Hippocampal formation (tissue), 2 donors: ENCODE measurements at places on chromosomes 3 and 15.

DNA sequence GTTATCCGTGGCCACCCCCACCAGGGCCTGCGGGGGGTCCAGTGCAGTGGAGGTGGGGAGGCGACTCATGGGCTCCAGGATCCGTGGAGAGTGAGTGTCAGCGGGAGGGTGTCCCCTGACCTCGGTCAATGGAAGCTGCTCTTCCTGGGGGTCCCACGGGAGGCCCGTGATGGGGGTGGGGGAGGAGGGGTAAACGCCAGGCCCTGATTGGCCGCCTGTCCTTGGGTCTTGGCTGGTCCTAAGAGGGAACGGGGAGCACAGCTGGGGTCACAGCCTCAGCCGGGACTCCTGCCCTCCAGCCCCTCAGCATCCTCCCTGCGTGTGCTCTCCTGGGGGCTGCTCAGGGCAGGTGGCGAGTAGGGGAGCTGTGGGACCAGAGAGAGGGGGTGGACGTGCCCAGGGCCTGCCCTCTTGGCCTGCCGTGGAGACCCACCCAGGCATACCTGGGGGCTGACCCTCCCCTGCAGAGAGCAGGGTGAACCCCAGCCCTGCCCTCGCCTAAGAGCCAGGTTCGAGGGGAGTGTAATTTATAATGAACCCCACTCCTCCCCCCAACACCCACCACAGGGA lies 184.6 kb downstream of the GOLGA6L6 start:
- DNase-seq = no peak

DNA sequence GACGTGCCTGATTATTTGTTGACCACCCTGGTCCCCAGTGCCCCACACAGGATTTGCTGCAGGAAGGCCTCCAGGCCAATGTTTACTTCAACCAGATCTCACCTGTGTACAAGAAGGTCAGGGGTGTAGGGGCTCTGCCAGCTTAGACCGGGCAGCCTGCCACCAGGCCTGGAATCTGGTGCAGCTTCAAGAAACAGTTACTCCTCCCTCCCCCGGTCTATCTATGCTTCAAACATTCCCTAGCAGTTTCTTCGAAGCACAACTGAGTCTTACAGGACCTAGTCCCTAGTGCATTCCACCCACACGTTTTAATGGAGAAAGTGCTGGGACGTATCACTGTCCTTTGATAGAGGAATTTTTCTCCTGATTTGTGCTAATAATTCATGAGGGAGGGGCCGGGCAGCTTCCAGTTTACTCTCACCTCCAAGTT lies 8.0 kb downstream of the SH3BP5 start:
- no peak for DNase-seq

DNA sequence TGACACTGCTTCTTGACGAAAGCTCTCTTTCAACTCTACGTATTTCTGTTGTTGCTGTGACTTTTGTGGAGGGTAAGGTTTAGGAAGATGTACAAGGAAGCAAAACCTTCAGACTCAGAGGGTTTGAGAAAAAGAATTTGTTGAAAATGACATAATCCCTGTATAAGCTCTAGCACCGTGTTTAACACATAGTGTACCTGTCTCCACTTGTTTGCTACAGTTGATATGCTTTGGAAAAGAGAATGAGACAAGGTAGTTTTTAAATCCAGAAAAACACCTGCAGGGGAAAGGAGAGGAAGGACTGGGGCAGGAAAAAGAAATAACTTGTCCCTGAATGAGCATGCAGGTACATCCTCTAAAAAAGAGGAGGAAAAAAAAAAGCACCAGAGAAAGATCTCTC lies 29.6 kb upstream of the CP start:
- no peak for DNase-seq

DNA sequence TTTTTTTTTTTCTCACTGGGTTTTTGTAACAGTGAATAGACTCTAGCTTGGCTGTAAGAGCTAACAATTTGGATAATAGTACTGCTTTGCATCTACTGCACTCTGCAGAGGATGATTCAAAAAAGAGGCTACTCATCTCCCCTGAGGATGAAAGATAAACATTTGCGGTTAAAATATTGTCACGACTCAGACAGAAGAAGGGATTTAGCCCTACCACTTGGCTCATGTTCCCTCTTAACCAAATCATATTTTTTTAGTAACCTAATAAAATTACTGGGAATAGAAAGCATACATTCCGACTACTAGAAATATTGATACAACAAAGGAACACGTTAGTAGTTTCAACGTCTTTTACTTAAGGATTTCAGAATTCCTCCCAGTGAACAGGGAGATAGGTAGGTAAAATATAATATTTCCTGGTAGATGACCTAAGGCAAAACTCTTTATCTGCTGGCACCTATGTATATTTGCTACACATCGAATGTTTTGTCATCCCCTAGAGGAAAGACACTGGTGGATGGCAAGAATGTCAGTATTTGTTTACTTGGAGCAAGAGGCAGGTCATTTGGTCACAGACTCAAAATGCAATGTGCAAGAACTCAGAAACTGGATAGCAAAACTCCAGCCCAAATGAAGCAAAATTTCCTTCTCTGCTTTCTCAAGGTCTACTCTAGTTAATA lies 110.8 kb downstream of the GREM1 start:
- no peak for DNase-seq

- no peak for DNase-seq
Observed at GRCh38 chr3:73622091-73622805, 2.5 kb downstream of the PDZRN3 start.

DNA sequence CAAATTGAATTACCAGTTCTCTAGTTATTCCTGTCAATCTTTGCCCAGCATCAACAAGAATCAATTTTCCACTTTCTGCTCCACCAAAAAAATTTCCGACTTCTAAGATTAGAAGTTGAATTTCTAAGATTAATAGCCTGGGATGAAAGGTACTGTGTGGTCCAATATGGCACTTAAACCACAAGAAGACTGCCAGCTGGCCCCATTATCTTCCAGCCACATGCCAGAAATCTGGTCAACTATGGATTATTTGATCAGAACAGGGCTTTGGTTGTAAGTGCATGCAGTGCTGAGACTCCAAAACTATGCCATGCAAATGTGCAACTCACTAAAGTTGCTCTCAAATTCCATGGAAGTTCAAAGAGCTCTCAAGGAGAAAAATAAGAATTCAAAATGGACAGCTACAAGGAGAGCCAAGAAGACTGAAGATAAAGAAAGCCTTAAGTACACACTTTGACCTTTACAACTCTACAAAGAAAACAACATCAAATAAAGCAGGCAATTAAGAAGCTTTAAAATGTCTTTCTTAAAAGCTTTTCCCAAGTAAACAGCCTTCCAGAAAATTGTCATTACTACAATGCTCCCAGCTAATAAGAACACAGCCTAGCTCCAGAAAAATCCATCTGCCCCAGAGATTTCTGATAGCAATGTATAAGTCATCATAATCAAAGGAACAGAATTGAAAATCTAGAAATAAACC lies 64.2 kb downstream of the ST3GAL6 start:
- no peak for DNase-seq

- DNase-seq = no peak
Observed at GRCh38 chr15:78450285-78450858, 12.4 kb downstream of the IREB2 start.
